ENCODE measurements at places on chromosomes 12 and 14.

DNA sequence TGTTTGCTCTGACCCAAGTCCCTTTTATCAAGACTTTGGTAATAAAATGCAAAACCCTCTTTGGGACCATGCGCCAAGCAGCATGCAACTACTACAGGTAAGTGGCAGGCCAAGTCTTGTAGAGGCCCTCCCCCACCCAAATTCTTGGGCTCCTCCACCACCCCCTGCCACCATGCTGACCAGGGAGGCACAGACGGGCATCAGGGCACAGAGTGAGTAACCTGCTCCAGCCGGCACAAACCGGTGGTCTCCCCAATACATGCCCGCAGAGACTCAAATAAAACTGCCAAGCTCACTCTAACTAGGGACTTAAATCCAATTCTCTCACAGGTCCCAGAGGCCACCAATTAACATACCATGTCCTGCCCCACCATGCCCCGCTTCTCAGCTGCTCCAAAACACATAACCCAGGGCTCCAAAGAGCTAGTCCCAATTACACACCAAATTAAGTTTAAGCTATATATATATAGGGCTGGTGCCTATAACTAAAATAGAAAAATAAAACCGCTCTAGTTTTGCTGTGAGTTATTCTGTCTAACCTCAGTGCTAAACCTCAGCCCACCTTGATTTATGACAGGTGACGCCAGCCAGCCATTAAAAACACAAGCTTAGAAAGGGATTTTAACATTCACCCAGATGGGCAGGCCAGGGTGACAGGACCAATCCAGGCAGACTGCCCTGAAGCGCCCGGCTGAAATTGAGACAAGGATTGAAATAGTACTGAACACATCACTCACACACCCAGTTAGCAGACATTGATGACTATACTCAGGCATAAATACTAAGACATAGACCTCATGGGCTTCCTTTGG, 81.0 kb downstream of the CLMN start:
- DNase-seq: no peak

- DNase-seq: no peak
Observed at GRCh38 chr12:26791301-26791791, 41.6 kb downstream of the ITPR2 start.

DNA sequence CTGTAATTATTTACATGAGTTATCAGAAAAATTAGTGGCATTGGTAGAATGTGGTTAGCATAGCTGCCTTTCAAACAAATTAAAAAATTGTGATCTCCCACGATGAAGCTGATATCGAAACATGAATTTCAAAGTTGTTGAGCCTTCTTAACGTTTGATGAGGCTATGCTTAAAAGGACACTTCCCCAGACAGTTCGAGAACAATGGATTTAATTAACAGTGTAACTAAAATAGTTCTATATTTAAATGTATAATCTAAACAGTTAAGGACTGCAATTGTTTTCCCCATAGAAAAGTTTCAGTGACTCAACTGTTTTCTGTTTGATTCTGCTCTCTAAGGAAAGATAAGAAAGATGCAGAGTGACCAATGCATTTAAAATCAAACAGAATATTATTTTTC, 1.6 kb downstream of the CLEC2B start:
- DNase-seq: no peak

DNA sequence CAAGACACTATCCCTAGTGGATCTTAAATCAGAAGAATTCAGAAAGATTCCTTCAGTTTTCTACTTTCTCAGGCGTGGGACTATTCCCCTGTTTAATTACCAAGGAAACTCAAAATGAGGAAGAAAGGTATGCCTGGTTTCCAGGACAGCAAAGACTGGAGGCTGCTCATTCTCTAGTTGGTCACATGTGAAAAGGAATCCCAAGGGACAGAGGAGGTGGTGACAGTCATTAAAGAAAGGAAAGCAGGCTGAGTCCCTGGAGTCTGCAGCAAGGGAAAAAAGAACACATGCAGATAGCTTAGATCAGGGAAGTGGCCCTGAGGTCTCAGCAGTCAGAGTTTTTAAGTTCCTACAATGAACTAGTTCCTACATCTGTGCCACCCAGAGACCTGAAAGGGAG, 165.4 kb upstream of the CCDC198 start:
- no peak for DNase-seq
